Uterine smooth muscle cell (primary cell): ENCODE measurements at places on chromosomes 6 and 20. TPM values are rescaled to one million over a fixed set of nuclear protein-coding genes. Genes with fewer than 3 reads are reported as not detected.

Gene RNF39
- total RNA-seq = not detected in 2 replicates

Gene ABHD16B
- total RNA-seq = not detected in 2 replicates

Gene FOXS1
- total RNA-seq = 0.12 TPM in 1 of 2 replicates, not detected in the other

Gene SYNCRIP
- total RNA-seq = 66.9 and 110 TPM in 2 replicates

Gene OPRM1
- total RNA-seq = not detected in 2 replicates

Gene SLC52A3
- total RNA-seq = 0.12 TPM in 1 of 2 replicates, not detected in the other

Gene HTR1B
- not detected in 2 replicates for total RNA-seq

Gene C20orf204
- total RNA-seq = 0.77 and 1.2 TPM in 2 replicates

Gene SYTL3
- total RNA-seq = 2.2 and 2.8 TPM in 2 replicates

Gene SNAP91
- total RNA-seq = 0.11 and 2.9 TPM in 2 replicates

Gene CFAP206
- 0.37 and 0.66 TPM in 2 replicates for total RNA-seq

Gene OPN5
- total RNA-seq = not detected in 2 replicates

Gene TRDN
- total RNA-seq = not detected in 2 replicates

Gene LINC00237
- not detected in 2 replicates for total RNA-seq

Gene TASP1
- 9.1 and 9.2 TPM in 2 replicates for total RNA-seq

Gene KIF25
- total RNA-seq = not detected in 2 replicates

Gene KHDRBS2
- not detected in 2 replicates for total RNA-seq

Gene MTFR2
- 1.6 and 8.1 TPM in 2 replicates for total RNA-seq
